ENCODE measurements at places on chromosomes 11 and 22.

DNA sequence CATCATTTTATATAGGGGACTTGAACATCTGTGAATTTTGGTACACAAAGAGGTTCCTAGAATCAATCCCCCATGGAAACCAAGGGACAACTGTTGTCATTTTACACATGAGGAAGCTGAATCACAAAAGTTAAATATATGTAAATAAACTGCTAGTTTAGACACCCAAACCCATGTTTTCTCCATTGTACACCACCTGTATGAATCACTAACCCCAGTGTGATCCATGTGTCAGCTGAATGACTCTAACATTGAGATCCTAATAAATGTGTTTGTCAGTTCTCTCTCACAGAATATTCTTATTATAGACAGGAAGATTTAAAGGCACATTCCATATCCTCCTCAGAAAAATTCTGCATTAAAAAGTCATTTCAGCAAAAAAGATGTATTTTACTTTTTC lies 83.3 kb downstream of the ATG16L2 start:
- no peak for DNase-seq

- DNase-seq, result no peak
Observed at GRCh38 chr11:1569251-1569780, 2.8 kb downstream of the DUSP8 start.

GRCh38 chr11:69921128-69922014 lies 102.2 kb upstream of the FGF3 start:
- no peak for DNase-seq

DNA sequence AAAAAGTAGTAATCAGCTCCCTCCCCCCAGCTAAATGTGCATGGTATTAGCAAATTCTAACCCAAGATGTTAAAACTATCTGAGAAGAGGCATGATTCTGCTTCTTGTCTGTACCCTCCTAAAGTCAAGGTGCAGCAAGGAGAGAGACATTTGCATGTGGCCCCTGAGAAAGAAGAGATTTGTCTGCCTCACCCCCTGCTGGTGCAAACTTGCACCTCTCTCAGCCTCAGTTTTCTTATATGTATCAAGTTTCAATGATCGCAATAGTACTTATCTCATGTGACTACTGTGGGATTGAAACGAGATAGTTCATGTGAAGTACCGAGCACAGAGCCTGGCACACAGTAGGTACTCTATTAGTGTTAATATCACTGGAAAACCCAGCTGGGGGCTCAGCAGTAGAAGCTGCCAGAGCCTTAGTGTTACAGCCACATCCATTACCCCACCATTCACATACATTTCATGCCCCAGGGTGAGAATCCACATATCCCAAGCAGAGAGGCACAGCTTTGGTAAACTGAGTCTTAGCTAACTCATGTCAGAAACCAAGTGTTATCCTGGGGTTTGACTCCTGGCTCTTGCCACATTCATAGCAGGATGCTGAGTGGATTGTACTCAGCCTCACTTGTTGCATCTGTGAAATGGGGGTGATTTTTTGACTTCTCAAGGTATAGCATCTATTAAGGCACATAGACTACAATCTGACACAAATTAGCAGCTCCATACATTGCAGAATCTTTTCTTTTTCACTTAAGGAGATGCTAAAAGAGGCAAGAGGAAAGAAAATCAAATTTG lies 24.9 kb downstream of the CD44 start:
- no peak for DNase-seq

GRCh38 chr22:19819911-19820879 lies 34.5 kb downstream of the GNB1L start:
- DNase-seq, result no peak

All from ovary (tissue), 10 donors.